ENCODE measurements at places on chromosomes 2 and 18. TPM values are rescaled to one million over a fixed set of nuclear protein-coding genes. Genes with fewer than 3 reads are reported as not detected.

TRIM43 gene
- total RNA-seq = not detected

SH3RF3 gene
- 1.8 TPM for total RNA-seq

BOK gene
- total RNA-seq = not detected

FBXO15 gene
- total RNA-seq = 1.2 TPM

CD28 gene
- 167 TPM for total RNA-seq

XIRP2 gene
- total RNA-seq = not detected

CABYR gene
- 1.7 TPM for total RNA-seq

ANKRD30B gene
- total RNA-seq = not detected

CACNB4 gene
- 0.10 TPM for total RNA-seq

ARL4C gene
- 24.2 TPM for total RNA-seq

HNRNPLL gene
- total RNA-seq = 54.4 TPM

ABCA12 gene
- total RNA-seq = not detected

UNC80 gene
- total RNA-seq = not detected

CCDC178 gene
- total RNA-seq = not detected

STEAP3 gene
- total RNA-seq = 0.07 TPM

SPC25 gene
- total RNA-seq = 32.0 TPM

LYG1 gene
- 0.32 TPM for total RNA-seq

VWA3B gene
- 0.43 TPM for total RNA-seq

GRHL1 gene
- total RNA-seq = 0.79 TPM

TUBA3D gene
- not detected for total RNA-seq

TMEM247 gene
- total RNA-seq = not detected

HS1BP3 gene
- total RNA-seq = 6.0 TPM

CREG2 gene
- total RNA-seq = not detected

KCNE4 gene
- total RNA-seq = not detected

TSPYL6 gene
- total RNA-seq = not detected

RPE gene
- 43.9 TPM for total RNA-seq

ARHGAP28 gene
- not detected for total RNA-seq

DAW1 gene
- not detected for total RNA-seq

SS18 gene
- total RNA-seq = 42.2 TPM

BOLL gene
- total RNA-seq = 0.12 TPM

GBX2 gene
- total RNA-seq = not detected

PAX8 gene
- total RNA-seq = 2.0 TPM

SLC14A1 gene
- total RNA-seq = 0.26 TPM

ACTG2 gene
- total RNA-seq = not detected

FIGN gene
- not detected for total RNA-seq

DSG4 gene
- total RNA-seq = not detected

CDCA7 gene
- 74.7 TPM for total RNA-seq
